ENCODE measurements at places on chromosomes 3 and 15. TPM values are rescaled to one million over a fixed set of nuclear protein-coding genes. Genes with fewer than 3 reads are reported as not detected.

Gene IL5RA
- not detected for total RNA-seq

Gene P3H2
- 0.79 TPM for total RNA-seq

Gene CIDEC
- total RNA-seq, result not detected

Gene SOX2
- total RNA-seq, result not detected

Gene ACKR2
- total RNA-seq, result not detected

Gene LMAN1L
- under 0.01 TPM for total RNA-seq

Data from thoracic aorta endothelial cell (primary cell).